ENCODE measurements at places on chromosomes 5 and 9.

GRCh38 chr9:98104445-98104881, 14.6 kb downstream of the TRIM14 start:
- peak; percentile 81 for DNase-seq

- no peak for DNase-seq
Observed at GRCh38 chr9:124784509-124784908, 7.6 kb downstream of the OLFML2A start.

DNA sequence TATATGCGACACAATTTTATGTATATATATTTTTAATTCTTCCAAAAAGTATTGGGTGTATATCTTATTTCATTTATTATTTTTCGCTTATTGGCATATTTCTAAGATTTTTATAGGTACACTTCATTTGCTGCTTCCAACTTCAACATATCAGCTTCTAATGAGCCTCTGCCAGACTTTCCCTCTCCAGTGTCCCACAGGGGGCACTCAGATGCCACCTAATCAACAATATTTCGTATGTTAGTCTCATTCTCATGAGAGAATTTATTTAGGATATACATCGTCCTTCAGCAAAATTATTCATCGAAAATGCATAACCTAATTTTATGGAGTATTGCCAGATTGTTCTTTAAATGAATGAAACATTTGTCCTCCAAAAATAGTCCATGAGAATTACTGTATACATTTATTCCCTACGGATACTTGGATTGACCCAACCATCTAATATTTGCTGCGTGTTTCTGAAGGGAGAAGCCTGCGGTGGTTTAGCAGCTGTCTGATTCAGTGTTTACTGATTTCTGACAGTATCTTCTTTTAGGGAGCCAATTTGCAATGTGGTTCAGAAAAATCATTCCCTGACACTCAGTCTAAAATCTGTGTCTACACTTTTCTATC, 100.6 kb upstream of the SELENOP start:
- DNase-seq = peak; percentile 63

DNA sequence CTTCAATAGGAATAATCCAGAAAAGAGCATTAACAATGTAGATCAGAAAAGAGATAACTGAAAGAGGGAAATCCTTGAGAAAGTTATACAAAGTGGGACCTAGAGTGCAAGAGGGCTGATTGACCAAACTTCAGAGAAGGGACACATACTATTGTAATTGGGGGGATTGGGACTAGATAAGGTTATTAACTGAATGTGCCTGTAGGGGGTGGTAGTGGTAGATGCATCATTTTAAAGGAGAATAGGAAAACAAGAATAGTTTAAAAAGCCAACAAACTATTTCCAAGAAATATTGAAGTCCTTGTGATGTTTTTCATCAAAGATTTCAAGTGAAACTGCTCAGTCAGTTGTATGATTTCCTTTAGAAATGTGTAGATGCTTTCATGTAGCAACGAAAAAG, 468.5 kb downstream of the TAF11L14 start:
- no peak for DNase-seq

GRCh38 chr5:151004499-151004898, 15.9 kb upstream of the GPX3 start:
- no peak for DNase-seq

DNA sequence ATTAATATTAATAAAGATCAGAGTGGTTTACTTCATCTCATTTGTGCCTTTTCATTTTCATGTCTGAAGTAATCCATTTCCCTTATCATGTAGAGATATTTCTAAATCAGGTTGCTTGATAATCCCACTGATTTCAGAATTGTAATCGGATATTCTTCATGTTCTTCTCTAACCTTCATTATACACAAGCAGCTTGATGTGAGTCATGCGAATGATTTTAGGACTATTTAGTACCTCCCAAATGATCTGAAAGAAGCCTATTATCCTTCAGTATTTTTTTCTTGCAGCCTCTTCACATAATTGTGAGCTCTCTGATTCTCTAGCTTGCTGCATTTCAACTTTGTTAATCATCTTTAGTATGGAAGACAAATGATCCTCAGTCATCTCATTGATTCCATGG, 182.0 kb downstream of the GIN1 start:
- no peak for DNase-seq

DNA sequence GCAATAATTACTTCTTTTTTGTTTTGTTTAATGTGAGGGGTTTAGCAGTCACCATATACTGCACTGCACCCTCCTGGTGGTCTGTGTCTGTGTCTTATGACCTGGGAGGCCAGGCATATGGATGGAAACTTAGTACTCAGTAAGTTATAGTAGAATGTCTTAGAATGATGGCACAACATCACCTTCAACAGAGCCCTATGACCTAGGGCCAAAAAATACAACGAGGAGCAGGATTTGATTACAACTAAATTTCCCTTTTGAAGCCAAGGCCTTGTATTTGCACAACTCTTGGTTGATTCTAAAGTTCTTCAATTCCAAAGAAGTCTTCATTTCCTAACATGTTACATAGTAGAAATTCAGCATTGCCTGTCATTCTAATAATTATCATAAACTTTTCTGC, 422.1 kb upstream of the PIK3R1 start:
- no peak for DNase-seq

DNA sequence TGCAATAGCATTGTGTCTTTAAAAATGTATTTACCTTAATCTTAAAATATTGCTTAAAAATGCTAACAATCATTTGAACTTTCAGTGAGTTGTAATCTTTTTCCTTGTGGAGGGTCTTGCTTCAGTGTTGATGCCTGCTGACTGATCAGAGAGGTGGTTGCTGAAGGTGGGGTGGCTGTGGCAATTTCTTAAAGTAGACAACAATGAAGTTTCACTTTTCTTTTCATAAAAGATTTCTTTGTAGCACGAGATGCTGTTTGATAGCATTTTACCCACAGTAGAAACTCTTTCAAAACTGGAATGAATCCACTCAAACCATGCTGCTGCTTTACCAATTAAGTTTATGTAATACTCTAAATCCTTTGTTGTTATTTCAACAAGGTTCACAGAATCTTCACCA, 50.8 kb downstream of the NR3C1 start:
- no peak for DNase-seq

DNA sequence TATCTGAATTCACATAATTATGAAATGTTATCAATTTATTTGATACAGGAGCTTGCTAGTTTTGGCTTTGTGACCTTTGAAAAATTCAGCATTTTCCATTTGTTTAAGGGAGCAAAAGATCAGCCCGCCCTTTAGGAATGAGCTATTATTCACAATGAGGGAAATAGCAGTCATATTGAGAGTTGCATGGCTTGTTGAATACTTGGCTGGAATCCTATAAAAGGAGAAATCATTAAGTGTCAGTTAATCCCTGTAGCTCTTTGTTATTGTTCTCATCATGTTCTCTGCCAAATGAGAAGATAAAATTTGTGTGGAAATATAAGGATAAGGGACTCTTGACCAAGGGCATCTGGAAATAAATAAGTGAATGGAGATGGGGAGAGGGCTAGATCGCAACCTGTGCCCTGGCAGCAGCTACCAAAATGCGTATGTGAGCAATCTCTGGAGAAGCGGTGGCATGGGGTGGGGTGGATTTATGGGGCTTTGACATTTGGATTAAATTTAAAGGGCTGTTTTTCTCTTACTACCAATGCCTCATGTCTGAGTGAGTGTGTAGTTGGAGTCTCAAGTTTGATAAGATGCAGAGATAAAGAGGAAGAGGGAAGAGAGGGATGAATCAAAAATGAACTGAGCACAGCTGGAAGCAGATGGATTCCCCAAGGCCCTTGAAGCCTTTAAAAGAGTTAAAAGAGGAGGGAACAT, 237.6 kb downstream of the NNT start:
- no peak for DNase-seq

- DNase-seq = no peak
Observed at GRCh38 chr5:139848508-139849100, 53.0 kb downstream of the PSD2 start.

DNA sequence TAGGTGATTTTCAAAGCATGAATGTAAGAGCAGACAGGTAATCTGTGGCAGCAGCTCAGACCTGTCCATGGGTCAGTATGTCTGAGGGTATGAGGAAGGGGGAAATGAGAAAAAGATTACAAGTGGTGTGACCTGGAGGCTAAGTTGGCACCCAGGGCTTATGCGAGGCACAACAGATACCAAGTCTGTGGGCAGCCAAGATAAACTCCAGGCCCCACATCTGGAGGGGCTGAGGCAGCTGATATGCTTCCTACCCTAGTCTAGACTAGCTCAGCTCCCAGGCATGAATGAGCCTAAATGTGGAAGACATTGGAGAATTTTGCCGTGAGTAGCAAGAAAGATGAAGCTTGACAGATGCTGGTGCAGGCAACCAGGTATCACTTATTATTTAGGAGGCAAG, 151.7 kb downstream of the PIK3R1 start:
- no peak for DNase-seq

DNA sequence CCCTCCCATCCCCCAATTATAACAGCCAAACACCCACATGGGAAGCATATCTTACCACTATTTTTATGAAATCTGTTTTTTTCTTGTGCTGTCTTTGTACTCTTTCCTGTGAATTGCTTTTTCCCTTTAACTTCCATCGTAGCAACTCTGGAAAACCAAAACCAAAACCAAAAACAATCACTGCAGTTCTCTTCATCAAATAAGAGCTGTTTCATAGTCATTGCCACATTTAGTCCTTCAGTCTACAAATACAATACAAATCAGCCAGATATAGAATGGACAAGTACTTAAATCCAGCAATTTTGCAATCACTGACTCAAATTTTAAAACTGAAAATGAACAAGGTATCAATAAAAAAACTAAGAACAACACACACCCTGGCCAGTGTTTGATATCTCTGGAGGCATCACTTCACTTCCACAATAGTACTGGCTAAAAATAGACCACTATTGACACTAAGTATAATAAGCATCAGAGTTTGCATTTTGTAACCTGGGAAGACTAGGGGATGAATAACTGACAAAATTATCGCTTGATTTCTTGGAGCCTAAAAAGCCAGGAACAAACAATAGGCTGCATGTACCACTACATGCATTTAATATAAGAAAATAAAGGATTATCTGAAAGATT, 5.4 kb downstream of the PUM3 start:
- DNase-seq = no peak

DNA sequence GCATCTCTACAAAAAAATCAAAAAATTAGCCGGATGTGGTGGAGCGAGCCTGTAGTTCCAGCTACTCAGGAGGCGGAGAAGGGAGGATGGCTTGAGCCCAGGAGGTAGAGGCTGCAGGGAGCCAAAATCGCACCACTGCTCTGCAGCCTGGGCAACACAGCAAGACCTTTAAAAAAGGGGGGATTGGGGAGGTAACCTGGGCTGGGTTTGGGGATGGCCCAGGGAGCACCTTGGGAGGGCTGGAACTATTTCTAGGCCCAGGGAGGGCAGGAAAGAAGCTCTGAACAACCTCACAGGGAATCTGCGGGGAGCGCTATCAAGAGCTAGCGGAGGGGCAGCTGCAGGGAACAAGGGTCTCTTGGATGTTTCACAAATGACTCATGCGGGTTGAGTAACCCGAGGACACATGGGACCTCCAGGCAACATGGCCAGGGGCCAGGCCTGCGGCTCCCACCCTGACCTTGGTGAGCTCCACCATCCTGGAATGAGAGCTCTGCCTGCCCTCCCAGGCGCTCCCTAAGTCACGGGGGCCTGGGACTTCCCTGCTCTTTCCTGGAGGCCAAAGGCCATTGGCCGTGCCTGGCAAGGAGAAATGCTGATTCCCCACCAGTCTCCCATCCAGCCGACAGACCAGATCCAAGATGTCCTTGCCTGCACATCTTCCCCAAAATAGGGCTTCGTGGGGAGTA, 23.4 kb downstream of the SARDH start:
- no peak for DNase-seq

- DNase-seq = no peak
Observed at GRCh38 chr9:128442150-128442549, 13.7 kb upstream of the ODF2 start.

- DNase-seq = no peak
Observed at GRCh38 chr9:19376931-19377330, 3.1 kb downstream of the RPS6 start.

DNA sequence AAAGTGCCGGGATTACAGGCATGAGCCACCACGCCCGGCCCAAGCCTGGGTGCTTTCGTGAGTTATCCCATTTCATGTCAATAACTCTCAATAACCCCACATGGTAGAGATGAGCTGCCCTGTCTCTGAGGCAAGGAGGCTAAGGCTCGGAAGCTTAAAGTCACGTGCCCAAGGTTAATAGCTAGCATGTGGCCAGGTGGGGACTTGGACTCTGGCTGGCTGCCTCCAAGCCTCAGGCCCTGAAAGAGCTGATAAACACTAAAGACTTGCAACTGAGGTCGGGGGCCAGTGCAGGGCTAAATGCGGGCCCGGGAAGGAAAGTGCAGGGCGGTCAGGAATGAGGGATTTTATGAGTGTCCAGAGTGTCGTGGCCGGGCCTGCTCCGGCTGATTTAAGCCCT, 30.9 kb upstream of the BARHL1 start:
- no peak for DNase-seq

GRCh38 chr5:6086871-6087270, 291.5 kb downstream of the MED10 start:
- no peak for DNase-seq

DNA sequence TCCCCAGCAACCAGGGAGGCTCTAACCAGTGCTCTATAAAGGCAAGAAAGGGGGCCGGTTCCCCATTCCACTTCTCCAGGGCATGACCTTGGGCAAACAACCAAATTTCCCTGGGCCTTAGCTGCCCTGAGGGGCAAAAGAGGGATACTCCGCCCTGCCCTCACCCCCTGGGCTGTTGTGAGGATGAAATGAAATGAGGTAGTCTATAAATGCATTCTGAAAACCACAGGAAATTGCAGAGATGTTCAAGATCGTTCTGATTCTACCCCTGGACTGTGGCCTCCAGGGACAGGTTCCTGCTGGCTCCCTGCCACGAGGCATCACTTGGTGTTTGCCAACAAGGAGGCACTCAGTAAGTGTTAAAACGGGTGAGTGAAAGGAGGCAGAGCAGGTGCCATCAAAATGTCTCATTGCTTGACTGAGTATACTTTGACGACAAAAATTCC, 5.7 kb downstream of the RAPGEF1 start:
- DNase-seq = peak; percentile 90

- DNase-seq = no peak
Observed at GRCh38 chr5:50300878-50301277, 140.2 kb downstream of the EMB start.

GRCh38 chr9:447230-448025, 232.8 kb downstream of the DOCK8 start:
- DNase-seq = no peak

GRCh38 chr9:127635201-127635735, 23.2 kb downstream of the STXBP1 start:
- DNase-seq = no peak

DNA sequence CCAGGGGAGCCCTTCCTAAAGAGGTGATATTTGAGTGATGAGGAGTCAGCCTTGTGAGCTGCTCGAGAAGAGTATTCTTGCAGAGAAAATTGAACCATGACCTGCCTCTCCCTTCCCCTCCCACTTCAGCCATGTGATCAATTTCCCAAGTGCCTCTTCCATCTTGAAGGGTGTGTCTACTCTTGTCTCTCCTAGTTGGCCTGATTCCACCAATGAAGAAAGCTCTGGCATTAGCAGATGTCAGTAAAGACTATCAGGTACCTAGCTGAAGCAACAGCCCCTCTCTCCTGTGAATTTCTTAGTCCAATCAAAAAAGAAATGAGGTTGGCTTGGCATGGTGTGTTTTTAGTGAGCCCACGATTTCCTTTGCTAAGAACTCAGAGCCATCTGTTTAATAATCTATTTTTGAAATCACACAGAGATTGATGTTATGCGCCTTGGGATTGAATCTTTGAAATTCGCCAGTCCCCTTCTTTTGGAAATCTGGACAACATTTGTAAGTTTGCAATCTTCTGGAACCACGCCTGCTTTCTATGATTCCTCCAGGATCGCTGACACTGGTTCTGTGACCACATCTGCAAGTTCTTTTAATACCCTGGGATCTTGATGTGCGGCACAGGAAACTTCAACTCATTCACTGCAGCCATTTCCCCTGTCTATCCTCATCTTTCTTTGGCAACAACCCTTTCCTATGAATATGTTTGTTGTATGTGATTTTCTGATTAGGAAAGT, 404.6 kb downstream of the DMRT2 start:
- no peak for DNase-seq

All from AML-193 (cell line).